Activated CD4-positive, alpha-beta T cell treated with anti-CD3 and anti-CD28 coated beads, Interleukin-2, amount 10 ng/mL, durations not matched to agents 24 days and 14 days (primary cell): ENCODE measurements at places on chromosomes 7 and 10. TPM values are rescaled to one million over a fixed set of nuclear protein-coding genes. Genes with fewer than 3 reads are reported as not detected.

DNA sequence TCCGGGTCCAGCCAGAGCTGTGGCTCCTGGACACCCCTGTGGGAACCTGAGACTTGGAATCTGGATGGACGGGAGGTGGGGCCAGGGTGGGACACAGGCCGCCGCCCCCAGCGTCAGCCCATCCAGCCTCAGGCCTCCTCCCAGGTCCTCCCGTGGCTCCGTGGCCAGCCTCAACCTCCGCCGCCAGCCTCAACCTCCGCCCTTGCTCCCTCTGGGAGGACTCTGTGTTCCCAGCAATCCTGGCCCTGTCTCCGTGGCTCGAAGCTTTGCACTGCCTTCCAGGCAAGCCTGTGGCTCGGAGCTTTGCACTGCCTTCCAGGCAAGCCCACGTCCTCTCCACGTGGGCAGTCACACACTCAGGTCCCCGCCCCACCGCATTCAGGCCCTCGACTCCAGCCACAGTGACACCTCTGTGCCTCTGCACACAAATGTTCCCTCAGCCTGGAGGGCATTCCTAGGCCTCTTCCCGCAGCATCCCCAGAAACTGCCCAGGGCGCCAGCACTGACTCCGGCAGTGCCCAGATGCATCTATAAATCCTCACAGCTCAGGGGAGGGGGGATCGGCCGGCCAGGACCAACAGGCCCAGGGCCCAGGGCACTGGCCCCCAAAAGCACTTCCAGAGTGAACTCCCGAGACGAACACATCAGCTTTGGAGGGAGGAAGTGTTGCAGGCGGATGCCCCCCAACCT lies 44.7 kb upstream of the PDGFA start:
- peaks cover 7% of the 10 kb centered on the region for H3K36me3 ChIP-seq
- no peak overlapping the region for H3K27ac ChIP-seq
- no peak for DNase-seq
- H3K4me3 ChIP-seq: no peak overlapping the region

The SLC18A2 gene
- total RNA-seq: not detected in 2 replicates

GRCh38 chr10:86579883-86580520 lies 58.4 kb upstream of the WAPL start:
- no peaks in the 10 kb centered on the region for H3K36me3 ChIP-seq
- H3K4me3 ChIP-seq: no peak overlapping the region
- no peak overlapping the region for H3K27ac ChIP-seq
- no peaks in the 10 kb centered on the region for H3K27me3 ChIP-seq
- H3K4me1 ChIP-seq: no peaks in the 10 kb centered on the region

- H3K4me3 ChIP-seq: no peak overlapping the region
- no peaks in the 10 kb centered on the region for H3K4me1 ChIP-seq
- no peak for DNase-seq
- H3K36me3 ChIP-seq: no peaks in the 10 kb centered on the region
- H3K27ac ChIP-seq: no peak overlapping the region
- H3K27me3 ChIP-seq: peaks cover 2% of the 10 kb centered on the region
Observed at GRCh38 chr10:78913219-78914059, 155.3 kb upstream of the ZMIZ1 start.

The TACC2 gene
- total RNA-seq: not detected in 2 replicates

GRCh38 chr7:108097703-108098102 lies 32.5 kb downstream of the LAMB4 start:
- no peaks in the 10 kb centered on the region for H3K4me1 ChIP-seq
- peaks cover 28% of the 10 kb centered on the region for H3K27me3 ChIP-seq
- no peak for DNase-seq
- no peaks in the 10 kb centered on the region for H3K36me3 ChIP-seq

The TOMM7 gene
- 196 and 201 TPM in 2 replicates for total RNA-seq

GRCh38 chr10:88979153-88979562 lies 11.4 kb upstream of the FAS start:
- peaks cover 23% of the 10 kb centered on the region for H3K4me1 ChIP-seq
- H3K27me3 ChIP-seq: no peaks in the 10 kb centered on the region
- H3K27ac ChIP-seq: no peak overlapping the region
- no peak for DNase-seq

GRCh38 chr10:124354411-124355382 lies 64.0 kb downstream of the OAT start:
- H3K4me3 ChIP-seq: peak overlapping the region; percentile 90
- DNase-seq: peak; percentile 74

GRCh38 chr7:6172910-6173295 lies 99.5 kb downstream of the CYTH3 start:
- H3K27me3 ChIP-seq: peaks cover 3% of the 10 kb centered on the region
- H3K4me1 ChIP-seq: no peaks in the 10 kb centered on the region
- H3K4me3 ChIP-seq: no peak overlapping the region

The SLC13A1 gene
- not detected in 2 replicates for total RNA-seq

DNA sequence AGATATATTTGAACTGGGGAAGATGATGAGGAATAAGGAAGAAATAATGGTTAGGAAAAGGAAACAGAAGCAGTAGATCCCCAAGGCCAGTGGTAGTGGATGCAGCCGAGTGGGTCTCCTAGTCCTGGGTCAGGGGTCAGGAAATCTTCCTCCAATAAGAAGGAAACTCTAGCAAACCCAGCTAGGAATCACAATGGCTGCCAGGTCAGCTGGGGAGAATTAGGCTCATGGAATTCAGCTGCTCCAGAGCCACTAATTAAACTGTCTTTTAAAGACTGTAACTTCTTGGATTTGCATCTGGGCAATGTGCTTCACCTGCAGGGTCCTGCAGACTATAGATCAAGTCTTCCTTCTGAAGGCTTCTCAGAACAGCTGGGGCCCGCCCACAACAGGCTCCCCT lies 644.4 kb downstream of the KCNMA1 start:
- no peak for DNase-seq
- H3K27me3 ChIP-seq: no peaks in the 10 kb centered on the region
- no peak overlapping the region for H3K27ac ChIP-seq
- no peaks in the 10 kb centered on the region for H3K36me3 ChIP-seq
- H3K4me3 ChIP-seq: no peak overlapping the region

- DNase-seq: no peak
- H3K36me3 ChIP-seq: no peaks in the 10 kb centered on the region
- H3K27me3 ChIP-seq: no peaks in the 10 kb centered on the region
Observed at GRCh38 chr7:13988731-13989125, 738 bp downstream of the ETV1 start.

The CNPY1 gene
- not detected in 2 replicates for total RNA-seq

DNA sequence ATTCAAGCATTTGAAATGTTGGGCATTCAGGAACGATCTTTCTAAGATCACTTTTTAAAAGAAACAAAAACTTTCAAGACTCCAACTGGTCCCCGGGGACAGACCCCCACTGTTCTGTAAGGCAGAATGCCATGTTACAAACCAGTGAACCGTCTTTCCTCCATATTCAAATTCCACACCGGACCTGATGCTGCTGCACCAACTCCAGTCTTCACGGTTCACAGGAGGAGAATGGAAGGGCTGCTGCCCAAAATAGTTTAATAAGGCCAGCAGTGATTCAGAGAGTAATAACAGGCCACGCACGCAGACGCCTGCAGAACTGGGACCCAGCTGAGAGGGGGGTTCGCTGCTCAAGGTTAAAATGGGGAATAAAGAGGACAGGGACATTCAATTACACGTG lies 47.2 kb downstream of the OSBPL3 start:
- no peaks in the 10 kb centered on the region for H3K27me3 ChIP-seq
- no peak overlapping the region for H3K27ac ChIP-seq

DNA sequence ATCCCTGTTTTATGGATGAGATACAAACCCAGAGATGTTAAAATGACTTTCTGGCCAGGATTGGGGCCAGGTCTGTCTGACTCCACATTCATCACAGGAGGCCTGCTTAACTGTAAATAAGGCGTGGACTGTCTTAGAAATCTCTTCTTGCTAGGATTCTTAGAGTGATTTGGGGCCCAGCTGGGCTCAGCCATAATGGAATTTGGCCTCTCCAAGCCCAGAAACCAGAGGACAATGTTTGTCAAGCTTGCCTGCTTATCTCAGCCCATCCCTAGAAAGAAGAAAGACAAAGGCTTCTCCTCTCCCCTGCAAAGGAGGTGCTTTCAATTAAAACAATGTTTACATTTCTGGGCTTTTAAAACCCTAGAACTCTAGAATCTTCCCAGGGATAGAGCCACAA lies 2.9 kb downstream of the HABP2 start:
- no peak overlapping the region for H3K27ac ChIP-seq
- H3K4me3 ChIP-seq: no peak overlapping the region
- H3K4me1 ChIP-seq: peaks cover 1% of the 10 kb centered on the region
- no peak for DNase-seq
- H3K27me3 ChIP-seq: peaks cover 22% of the 10 kb centered on the region
- no peaks in the 10 kb centered on the region for H3K36me3 ChIP-seq

The SEC31B gene
- 54.2 and 57.0 TPM in 2 replicates for total RNA-seq

DNA sequence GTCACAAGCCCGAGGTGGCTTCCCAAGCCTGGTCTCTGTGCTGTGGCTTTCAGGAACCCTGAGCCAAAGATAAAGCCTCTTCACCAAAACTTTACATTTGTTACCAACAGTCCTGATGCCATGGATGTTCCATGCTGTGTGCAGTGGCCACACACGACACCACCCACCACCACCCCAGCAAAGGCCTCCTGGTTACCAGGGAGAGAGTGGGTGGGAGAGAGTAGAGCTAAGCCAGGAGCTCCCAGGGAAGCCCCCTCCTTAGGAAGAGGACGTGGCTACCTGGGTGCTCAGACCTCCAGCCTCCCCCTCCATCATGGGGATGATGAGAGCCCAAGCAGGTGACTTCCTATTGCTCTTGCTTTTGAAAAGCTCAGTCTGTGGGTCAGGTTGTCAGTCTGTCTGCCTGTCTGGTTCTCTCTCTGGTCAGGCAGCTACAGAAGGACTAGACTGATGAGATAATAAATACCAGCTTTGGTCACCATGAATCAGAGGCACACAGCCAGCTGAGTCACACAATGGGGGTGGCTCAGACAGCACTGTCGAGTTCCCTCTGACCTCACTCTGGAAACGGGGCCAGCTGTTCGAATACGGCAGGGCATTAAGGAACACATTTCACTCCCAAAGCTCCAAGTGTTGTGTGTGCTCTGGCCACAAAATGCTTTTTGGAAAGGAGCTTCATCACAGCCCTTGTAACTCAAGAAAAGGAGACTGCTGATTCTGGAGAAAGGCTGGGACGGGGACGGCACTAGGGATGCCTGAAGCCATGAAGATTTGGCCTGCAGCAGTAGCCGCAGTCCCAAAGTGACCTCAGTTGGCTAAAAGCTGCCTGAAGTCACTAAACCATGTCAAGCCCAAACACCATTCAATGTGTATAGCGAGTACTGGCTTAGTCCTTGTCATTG lies 166.0 kb downstream of the FANK1 start:
- no peaks in the 10 kb centered on the region for H3K4me1 ChIP-seq
- no peaks in the 10 kb centered on the region for H3K36me3 ChIP-seq
- no peak overlapping the region for H3K27ac ChIP-seq
- no peak overlapping the region for H3K4me3 ChIP-seq
- DNase-seq: no peak

The ARHGEF5 gene
- 8.7 and 9.4 TPM in 2 replicates for total RNA-seq

The MMP21 gene
- total RNA-seq: 0.14 TPM in 1 of 2 replicates, not detected in the other

DNA sequence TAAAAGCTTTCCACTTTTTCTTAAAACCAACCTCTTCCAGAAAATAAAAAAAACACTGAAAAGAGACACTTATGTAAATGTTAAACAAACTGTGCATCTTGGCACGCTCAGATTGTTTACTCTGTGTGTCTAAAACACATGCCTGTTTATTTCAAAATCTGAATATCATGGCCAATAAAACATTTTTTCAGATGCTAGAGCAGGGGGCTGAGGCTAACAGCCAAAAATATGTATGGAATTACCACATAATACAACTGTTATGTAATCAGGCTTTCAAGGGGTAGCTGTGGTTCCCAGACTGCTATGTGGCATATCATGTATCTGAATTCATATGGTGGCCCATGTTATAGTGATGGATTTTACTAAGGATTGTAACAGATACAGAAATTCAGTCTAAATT lies 130.4 kb downstream of the HIBADH start:
- H3K4me1 ChIP-seq: no peaks in the 10 kb centered on the region
- H3K36me3 ChIP-seq: peaks cover 4% of the 10 kb centered on the region
- no peak overlapping the region for H3K4me3 ChIP-seq
- H3K27ac ChIP-seq: no peak overlapping the region

GRCh38 chr10:50575477-50576244 lies 48.1 kb downstream of the SGMS1 start:
- H3K4me3 ChIP-seq: no peak overlapping the region
- no peak overlapping the region for H3K27ac ChIP-seq
- H3K4me1 ChIP-seq: peaks cover 16% of the 10 kb centered on the region

DNA sequence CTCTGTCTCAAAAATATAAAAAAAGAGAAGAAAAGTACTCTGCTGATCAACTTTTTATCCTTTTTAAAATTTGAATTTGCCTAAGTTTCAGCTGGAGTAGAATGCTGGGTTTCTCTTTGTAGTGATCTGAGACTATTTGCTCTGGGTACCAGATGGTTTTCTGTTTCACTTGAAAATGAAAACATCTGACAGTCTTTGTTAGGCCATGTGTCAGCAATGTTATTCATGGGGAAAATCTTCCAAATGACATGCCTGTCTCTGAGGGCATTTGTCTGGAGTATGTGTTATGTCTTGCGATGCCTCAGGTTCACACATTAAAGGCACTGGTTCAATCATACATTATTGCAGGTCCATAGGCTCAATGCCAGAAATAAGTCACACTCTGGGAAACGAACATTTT lies 175.3 kb upstream of the TMEM229A start:
- no peaks in the 10 kb centered on the region for H3K36me3 ChIP-seq
- H3K27me3 ChIP-seq: no peaks in the 10 kb centered on the region
- no peak overlapping the region for H3K27ac ChIP-seq
- H3K4me1 ChIP-seq: no peaks in the 10 kb centered on the region
- DNase-seq: no peak
- H3K4me3 ChIP-seq: no peak overlapping the region

- no peak overlapping the region for H3K27ac ChIP-seq
- H3K27me3 ChIP-seq: peaks cover 4% of the 10 kb centered on the region
- peaks cover 7% of the 10 kb centered on the region for H3K36me3 ChIP-seq
- DNase-seq: peak; percentile 58
- peaks cover 25% of the 10 kb centered on the region for H3K4me1 ChIP-seq
Observed at GRCh38 chr7:124930655-124931597, 1.3 kb upstream of the POT1 start.

The ELMO1 gene
- total RNA-seq: 110 and 121 TPM in 2 replicates

The STAG3 gene
- total RNA-seq: 23.7 TPM in 2 replicates

The REEP3 gene
- 22.5 and 23.6 TPM in 2 replicates for total RNA-seq

The LRRD1 gene
- total RNA-seq: not detected in 2 replicates

DNA sequence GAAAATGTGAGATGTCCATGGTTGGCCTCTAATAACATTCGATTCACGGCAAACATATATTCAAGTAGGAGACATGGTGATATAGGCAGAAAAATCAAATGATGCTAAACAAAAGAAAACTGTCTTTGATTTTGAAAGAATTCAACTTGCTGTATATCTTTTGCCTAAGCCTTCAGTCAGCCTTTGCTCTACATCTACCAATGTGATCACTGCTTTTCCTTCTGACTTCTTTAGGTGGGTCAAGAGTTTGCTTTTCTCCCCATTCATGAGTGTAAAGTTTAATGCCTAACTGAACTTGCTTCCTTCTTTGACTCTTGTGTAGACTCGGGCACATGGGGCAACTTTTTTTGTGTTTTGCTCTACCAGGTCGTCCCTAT lies 417 bp upstream of the HIF1AN start:
- DNase-seq: no peak
- no peak overlapping the region for H3K4me3 ChIP-seq
- no peak overlapping the region for H3K27ac ChIP-seq
- peaks cover 31% of the 10 kb centered on the region for H3K4me1 ChIP-seq
- no peaks in the 10 kb centered on the region for H3K27me3 ChIP-seq

GRCh38 chr10:61837755-61838171 lies 63.7 kb upstream of the ARID5B start:
- DNase-seq: no peak
- peaks cover 7% of the 10 kb centered on the region for H3K4me1 ChIP-seq
- no peak overlapping the region for H3K4me3 ChIP-seq
- no peaks in the 10 kb centered on the region for H3K27me3 ChIP-seq
- no peak overlapping the region for H3K27ac ChIP-seq
